ENCODE measurements at places on chromosomes 11 and 22. TPM values are rescaled to one million over a fixed set of nuclear protein-coding genes. Genes with fewer than 3 reads are reported as not detected.
A peak's percentile ranks its signal among the peaks of the same experiment; 100 is the strongest.

- H3K4me1 ChIP-seq, result no peaks in the 10 kb centered on the region
- peak; percentile 54 for DNase-seq
- no peaks in the 10 kb centered on the region for H3K27me3 ChIP-seq
These were observed 988 bp upstream of the FLI1 start for GRCh38 chr11:128692753-128693415.

DNA sequence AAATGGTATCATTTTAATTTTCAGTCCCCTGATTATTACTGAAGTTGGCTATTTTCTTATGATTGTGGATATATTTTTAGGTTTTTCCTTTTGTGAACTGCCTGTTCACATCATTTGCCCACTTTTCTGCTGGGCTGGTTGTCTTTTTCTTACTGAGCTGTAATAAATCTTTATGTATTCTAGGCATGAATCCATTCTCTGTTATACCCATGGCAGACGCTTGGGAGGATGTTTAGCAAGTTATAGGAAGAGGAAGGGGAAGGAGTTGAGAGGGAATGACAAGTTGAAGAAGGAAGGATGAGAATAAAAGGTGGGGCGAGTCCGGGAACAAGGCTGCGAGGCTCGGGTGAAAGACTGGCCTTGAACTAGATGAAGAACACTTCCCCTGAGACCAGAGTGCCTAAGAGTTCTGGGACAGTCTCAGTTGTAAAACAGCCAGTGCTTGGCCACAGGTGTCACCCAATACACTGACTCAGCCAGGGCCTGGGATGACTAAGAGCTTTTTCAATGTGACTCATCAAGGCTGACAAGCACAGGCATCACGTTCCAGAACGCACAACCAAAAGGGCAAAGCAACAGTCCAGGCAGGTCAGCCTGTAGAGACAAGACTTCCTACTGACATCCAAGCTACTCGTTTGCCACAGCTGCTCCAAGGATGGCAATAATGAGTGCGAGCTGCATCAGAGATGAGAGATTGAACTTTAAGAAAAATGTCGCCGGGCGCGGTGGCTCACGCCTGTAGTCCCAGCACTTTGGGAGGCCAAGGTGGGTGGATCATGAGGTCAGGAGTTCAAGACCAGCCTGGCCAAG is 35.2 kb downstream of the LRFN4 start:
- peak overlapping the region; percentile 92 for H3K27ac ChIP-seq
- peaks cover 7% of the 10 kb centered on the region for H3K36me3 ChIP-seq
- DNase-seq, result peak; percentile 98
- H3K4me1 ChIP-seq, result peaks cover 23% of the 10 kb centered on the region
- H3K27me3 ChIP-seq, result no peaks in the 10 kb centered on the region

GRCh38 chr11:20050048-20050447 is 110.2 kb downstream of the DBX1 start:
- no peaks in the 10 kb centered on the region for H3K27me3 ChIP-seq
- H3K36me3 ChIP-seq, result peaks cover 100% of the 10 kb centered on the region
- peak overlapping the region; percentile 93 for H3K27ac ChIP-seq
- peaks cover 59% of the 10 kb centered on the region for H3K4me1 ChIP-seq
- peak overlapping the region; percentile 30 for H3K4me3 ChIP-seq

- H3K27me3 ChIP-seq, result no peaks in the 10 kb centered on the region
- H3K36me3 ChIP-seq, result peaks cover 69% of the 10 kb centered on the region
- H3K27ac ChIP-seq, result no peak overlapping the region
- H3K4me1 ChIP-seq, result no peaks in the 10 kb centered on the region
- DNase-seq, result no peak
These were observed 36.3 kb upstream of the CABP7 start for GRCh38 chr22:29683536-29683935.

The DSCAML1 gene
- total RNA-seq, result not detected

- no peaks in the 10 kb centered on the region for H3K36me3 ChIP-seq
- peak; percentile 64 for DNase-seq
- H3K27ac ChIP-seq, result no peak overlapping the region
- H3K27me3 ChIP-seq, result peaks cover 85% of the 10 kb centered on the region
- H3K4me3 ChIP-seq, result no peak overlapping the region
These were observed 8.5 kb downstream of the SPON1 start for GRCh38 chr11:13970986-13971385.

The EP300 gene
- 54.1 TPM for total RNA-seq

DNA sequence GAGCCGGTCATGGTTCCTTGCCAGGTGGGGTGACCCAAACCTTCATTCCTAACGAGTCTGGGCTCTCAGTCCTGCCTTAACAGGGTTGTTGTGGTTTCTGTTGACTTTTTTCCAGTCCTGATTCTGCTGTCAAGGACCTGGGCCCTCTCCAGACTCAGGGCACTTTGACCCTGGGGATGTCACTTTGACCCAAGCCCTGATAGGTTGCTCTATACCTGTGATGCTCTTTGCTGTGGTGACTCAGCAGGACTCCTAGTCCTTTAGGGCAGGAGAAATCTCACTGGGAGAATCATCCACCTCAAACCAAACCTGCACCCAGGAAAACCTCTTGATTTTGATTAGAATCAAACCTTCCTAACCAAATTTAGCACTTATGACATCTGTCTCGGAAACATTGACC is 20.5 kb upstream of the MPPED1 start:
- DNase-seq, result no peak
- H3K4me1 ChIP-seq, result no peaks in the 10 kb centered on the region
- H3K4me3 ChIP-seq, result no peak overlapping the region
- H3K27ac ChIP-seq, result no peak overlapping the region
- H3K27me3 ChIP-seq, result peaks cover 82% of the 10 kb centered on the region

The PATE4 gene
- total RNA-seq, result not detected

Data from MCF 10A (cell line).